HepG2 (cell line): ENCODE measurements at places on chromosomes 16 and 17.

DNA sequence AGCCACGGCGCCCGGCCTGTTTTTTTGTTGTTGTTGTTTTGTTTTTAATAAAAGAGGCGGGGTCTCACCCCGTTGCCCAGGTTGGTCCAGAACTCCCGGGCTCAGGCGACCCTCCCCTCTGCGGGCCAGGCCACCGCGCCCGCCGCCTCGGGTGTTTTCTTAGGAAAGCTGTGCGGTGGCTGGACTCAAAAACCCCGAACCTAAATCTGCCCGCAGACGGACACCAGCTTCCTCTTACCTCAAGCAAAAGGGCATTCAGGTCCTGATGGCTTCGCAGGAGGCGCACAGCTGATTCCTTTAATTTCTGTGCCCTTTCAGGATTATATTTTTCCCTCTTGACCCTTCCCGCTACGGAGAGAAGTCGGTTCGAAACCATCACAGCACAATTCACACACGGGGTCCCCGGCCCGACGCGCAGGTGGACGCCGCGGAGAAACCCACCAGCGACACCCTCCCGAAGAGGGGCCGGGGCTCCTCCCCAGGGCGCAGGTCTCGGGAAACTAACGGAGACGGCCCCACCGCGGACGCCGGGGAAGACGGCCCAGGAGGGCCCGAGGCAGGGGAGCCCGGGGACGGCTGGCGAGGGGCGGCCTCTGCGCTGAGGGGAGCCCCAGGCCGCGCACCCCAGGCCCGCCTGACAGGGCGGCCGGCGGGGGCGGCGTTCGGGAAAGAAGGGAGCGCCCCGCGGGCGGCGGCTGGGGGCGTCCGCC lies 653 bp downstream of the FANCA start:
- no peak for DNase-seq

DNA sequence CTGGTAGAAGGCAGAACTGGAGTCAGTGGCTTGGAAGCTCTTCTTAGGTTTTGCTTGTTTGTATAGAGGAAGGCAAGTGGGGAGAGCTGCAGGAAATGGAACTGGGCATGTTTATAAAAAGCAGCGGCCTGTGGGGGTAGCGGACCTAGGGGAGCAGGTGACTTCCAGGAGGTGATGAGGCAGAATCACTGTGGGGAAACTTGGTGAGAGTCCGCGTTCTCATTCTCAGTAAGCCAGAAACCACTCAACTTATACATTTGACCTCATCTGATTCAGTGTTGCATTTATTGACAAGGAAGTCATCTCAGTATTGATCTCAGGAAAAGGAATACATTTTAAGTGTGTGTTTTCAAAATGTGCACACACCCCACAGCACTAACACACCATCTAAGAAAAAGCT lies 299.8 kb downstream of the CNTNAP4 start:
- no peak for DNase-seq

DNA sequence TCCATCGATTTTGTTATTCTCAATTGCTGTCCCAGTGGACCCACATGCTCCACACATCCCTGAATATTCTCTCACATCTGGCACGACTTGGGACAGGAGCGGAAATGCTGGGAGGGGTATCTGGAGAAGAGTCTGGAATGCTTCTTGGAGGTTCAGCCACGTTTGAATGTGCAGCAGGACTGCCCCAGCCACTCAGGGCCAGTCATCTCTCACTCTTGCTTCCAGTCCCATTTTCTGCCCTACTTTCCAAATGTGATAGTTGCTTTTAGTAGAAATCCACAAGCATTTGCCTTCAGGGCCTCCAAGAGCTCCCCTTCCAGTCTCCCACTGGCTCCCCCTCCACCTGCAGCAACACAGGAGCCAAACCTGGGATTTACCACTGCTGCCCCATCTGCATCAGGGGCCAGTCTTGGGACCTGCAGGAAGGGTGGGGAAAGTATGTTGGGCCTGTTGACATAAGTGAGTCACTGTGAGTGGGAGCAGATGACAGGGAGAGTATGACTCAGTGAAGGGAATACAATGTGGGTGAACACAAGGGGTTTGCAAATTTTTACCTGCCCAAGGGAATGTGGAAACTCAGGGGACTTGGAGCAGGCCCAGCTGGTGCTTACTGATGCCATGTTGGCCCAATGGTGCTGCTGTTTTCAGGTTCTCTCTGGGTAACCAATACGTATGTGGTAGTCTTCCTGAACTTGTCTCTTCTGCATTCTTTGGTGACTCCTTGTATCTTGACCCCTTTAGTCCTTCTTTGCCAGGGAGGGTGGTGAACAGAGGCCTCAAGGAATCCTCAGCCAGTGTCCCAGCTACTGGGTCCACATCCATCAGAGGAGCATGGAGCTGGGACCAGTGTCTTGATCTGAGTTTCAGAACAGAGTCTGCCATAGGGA lies 78.8 kb upstream of the CRHR1 start:
- peak; percentile 77 for DNase-seq

GRCh38 chr16:57485091-57485915 lies 990 bp downstream of the DOK4 start:
- DNase-seq, result no peak

GRCh38 chr16:84481051-84481735 lies 23.3 kb downstream of the MEAK7 start:
- no peak for DNase-seq

GRCh38 chr16:75099738-75100602 lies 16.6 kb downstream of the LDHD start:
- DNase-seq, result no peak

GRCh38 chr17:9769036-9769695 lies 22.2 kb downstream of the DHRS7C start:
- no peak for DNase-seq

DNA sequence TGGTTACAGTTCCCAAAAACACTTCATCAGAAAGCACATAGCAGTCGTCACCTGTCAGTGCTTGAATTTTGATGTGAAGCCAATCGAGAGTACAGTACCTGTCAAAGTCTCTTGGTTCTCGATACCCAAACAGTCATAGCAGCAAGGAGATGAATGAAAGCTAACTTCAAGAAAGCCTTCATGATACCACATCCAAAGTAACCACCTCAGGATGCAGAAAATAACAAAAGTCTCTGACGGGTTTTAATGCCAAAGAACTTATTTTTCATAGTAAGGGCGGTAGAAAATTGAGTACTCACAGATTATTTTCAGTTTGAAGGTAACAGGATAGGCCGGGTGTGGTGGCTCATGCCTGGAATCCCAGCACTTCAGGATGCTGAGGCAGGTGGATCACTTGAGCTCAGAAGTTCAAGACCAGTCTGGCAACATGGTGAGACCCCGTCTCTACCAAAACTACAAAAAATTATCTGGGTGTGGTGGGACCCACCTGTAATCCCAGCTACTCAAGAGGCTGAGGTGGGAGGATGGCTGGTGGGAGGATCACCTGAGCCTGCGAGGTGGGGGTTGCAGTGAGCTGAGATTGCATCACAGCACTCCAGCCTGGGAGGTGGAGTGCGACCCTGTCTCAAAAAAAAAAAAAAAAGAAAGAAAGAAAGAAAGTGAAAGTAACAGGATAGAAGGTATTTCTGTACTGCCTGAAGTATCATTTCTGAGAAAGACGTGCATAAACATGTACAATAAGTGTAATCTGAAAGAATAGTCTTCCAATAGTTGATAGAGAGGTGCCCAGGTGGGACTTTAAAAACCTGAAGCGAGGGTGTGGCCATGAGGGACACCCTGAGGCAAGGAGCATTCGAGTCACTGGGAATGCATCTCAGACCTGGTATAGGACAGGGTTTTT lies 15.4 kb downstream of the MFSD11 start:
- DNase-seq, result no peak

DNA sequence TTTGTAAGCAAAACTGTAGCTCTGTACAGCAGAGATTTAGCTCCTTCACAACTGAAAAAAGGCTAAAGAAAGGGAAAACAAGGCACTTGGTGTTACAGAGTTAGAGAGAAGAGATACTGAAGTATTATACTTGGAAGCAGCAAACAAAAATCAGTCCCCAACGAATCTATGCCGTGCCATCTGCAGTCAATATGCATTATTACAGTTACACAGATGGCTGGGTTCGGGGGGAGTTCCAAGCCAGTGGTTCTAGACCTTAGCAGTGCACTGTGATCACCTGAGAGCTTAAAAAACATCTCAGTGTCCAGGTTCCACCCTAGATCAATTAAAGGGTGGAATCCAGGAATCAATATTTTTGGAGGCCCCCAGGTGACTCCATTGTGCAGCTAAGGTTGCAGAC lies 489.9 kb downstream of the SHISA9 start:
- DNase-seq, result no peak

- DNase-seq, result no peak
These were observed 25.6 kb downstream of the TPSG1 start for GRCh38 chr16:1199347-1200013.

DNA sequence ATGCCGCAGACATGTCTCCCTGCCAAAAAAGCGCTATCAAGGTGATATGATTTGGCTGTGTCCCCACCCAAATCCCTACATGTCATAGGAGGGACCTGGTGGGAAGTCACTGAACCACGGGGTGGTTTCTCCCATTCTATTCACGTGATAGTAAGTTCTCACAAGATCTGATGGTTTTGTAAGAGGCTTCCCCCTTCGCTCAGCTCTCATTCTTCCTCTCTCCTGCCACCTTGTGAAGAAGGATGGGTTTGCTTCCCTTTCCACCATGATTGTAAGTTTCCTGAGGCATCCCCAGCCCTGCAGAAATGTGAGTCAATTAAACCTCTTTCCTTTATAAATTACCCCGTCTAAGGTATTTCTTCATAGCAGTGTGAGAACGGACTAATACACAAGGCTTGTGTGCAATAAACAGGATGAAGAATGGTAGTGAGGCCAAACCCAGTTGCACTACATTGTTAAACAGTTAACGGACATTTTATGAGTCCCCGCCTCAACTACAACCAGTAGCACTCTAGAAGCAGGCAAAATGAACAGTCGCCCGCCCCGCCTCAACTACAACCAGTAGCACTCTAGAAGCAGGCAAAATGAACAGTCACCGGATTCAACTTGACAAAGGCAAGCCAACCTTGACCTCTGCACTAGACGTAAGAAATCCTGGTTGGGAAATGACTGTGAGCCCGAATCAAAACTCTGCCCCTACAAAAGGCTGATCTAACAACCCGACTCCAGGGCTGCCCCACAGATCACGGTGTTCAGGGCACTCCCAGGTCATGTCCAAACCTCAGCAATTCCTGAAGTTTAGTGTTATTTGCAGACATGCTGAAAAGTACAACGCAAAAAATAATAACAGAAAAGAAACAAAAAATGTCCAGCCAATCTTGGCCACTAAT lies 26.3 kb downstream of the VPS53 start:
- DNase-seq, result peak; percentile 9

- DNase-seq, result no peak
These were observed 24.0 kb downstream of the TRPV2 start for GRCh38 chr17:16439303-16439791.

DNA sequence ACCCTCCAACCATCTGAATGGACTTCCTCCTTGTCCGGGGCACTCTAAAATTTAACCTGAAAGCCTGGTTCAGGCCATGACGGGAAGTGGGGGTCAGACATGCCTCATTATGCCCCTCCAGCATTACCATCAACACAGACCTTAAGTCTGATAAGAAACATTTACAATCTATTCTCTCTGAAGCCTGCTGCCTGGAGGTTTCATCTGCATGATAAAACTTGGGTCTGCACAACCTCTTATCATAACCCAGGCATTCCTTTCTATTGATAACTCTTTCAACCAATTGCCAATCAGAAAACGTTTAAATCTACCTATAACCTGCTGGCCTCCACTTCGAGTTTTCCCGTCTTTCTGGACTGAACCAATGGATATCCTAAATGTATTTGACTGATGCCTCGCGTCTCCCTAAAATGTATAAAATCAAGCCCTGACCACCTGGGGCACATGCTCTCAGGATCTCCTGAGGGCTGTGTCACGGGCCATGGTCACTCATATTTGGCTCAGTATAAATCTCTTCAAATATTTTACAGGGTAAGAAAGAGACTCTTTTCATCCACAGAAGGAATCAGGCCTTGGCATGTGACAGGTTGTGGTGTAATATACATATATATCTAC lies 45.6 kb downstream of the LYRM1 start:
- no peak for DNase-seq

DNA sequence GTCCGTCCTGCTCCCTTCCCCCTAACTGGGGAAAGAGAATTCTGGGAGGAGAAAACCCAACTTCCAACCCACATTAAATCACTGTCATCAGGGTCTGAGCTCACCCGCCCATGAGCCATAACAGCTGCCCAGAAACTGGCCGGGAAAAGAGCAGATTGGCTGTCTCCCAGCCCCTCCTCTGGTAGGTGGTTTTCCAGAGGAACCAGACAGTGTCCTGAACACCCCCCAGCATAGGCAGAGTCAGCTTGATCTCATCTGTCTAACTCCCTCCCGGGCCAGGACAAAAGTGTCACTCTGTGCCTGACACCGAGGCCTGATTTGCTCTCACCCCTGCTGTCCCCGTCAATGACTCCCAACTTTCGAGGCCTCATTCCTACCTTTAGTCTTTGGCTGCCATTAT lies 197.0 kb downstream of the AXIN2 start:
- DNase-seq, result no peak

- DNase-seq, result peak; percentile 68
These were observed 41.5 kb downstream of the NT5M start for GRCh38 chr17:17344507-17345293.

- no peak for DNase-seq
These were observed 32.9 kb downstream of the KSR1 start for GRCh38 chr17:27489045-27489715.

DNA sequence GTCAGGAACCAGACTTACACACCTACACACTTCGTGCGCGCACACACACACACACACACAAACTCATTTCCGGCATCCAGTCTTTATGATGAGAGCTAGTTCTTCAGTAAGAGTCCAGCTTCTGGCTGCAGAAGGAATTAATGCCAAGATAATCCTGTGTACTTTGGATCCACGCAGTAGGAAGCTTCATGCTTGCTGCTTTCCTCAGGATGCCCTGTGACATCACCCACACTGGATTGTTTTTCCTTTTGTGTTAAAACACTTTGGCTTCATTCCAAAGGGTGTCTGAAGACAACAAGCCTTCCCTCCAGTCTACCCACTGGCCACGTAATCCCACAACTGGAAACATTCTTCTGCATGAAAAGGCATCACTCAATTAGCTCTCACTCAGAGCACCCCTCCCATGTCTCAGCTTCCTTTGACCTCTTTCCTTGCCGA lies 35.4 kb downstream of the KCNJ16 start:
- no peak for DNase-seq

DNA sequence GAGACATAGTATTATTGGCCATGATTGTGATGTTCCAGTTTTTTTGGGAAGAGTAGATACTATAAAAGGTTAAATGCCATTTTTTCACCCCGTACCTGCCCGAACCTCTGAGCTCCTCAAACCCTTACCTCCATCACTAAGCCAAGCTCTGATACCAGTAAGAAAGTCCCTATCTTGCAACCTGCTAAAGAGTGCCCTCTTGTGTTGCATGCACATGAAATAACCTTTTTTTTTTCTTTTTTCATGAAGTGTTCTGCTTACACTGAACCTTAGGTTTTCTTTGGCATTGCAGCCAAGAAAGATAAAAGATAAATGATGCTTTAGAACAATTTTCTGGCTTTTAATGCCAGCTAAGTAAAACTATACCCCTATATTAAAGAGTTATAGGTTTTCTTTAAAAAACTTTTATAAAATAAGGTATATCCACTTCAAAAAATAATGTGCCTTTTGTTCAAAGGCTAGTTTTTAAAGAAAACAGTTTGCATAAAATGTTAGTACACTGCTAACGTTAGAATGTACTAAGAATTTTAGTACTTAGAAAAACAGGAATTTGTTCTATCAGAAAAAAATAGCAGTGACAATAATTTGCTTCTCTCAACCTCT lies 295.3 kb upstream of the PMFBP1 start:
- DNase-seq, result peak; percentile 69
